ENCODE measurements at places on chromosomes 6 and 20.

DNA sequence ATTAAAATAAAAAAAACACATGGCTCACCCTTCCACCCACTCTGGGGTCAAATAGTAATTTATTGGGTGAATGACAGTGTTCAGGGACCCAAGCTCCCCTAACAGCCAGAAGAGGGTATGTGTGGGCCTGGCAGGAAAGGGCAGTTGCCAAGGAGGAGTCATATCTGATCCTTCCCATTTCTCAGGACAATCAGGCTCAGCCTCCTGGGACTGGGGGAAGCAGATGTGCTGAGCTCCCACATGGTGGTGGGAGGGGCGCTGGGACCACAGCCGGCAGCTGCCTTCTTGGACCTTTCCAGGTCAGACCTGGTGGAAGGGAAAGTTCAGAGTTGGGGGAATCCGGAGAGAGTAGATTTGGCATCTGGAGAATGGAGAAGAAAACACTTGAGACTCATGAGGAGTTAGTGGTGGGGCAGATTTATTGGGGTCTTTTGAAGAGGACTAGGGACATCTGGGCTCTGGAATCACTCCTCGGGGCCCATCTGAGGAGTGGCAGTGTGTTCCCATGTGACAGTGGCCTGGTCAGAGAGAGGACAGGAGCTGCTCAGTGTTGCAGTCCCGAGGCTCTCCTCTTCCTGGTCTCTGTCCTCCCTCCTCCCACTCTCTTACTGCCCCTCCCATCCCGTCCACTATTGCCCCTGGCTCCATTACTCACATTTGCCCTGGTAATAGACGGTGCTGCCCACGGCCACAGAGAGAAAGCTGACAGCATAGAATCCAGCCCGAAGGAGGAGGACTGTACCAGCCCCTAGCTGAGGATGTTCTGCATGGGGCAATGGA lies 3.0 kb downstream of the LST1 start:
- no peak for DNase-seq

GRCh38 chr20:61049684-61050083 lies 202.4 kb upstream of the CDH4 start:
- DNase-seq, result no peak

DNA sequence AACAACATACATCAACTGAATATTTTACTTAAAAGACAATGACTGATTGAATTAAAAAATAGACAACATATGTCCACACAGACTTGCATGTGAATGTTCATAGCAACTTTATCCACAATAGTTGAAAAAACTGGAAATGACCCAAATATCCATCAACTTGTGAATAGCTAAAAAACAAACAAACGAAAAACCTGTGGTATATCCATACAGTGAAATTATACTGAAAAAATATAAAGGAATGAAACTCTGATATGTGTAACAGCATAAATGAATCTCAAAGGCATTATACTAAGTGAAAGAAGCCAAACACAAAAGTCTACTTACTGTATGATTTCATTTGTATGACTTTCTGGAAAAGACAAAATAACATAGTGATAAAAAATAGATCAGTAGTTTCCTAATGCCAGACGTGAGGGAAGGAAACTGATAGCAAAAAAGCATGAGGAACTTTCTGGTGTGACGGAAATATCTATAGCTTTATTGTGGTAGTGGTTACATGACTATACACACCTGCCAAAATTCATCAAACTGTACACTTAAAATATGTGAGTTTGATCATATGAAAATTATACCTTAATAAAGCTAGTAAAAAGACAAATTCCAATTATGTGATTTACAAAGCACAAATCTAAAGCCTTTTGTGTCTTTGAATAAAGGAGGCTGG lies 123.2 kb downstream of the BACH2 start:
- no peak for DNase-seq

DNA sequence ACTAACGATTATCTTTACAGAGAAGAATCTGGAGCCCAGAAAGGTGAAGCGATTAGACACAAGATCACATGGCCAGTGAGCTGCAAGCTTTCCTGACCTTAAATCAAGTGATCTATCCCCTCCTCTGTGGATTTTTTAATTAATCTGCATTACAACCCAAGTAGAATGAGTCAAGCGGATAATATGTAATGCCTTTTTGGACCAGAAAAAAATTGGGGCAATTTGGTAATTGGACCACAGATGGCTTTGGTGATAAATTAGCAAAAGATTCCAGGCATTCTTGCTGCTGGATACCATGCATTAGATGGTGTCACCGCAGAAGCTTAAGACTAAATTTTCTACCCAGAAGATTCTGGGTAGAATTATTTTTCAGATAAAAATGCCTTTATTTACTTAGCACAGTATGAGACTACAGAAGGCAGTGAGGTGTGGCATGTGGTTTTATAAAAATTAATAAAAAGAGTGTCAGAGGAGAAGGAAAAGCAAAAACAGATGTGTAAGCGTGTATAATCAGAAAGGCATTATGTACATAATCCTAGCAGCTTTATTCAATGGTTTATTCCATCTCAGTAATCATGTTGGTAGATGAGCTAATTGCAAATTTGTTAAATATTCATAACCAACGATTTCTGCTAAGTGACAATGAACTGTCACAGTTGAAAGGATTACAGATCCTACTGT lies 53.9 kb upstream of the PCSK2 start:
- DNase-seq, result no peak

- DNase-seq, result no peak
Observed at GRCh38 chr20:1327241-1327653, 1.7 kb downstream of the SDCBP2 start.

- no peak for DNase-seq
Observed at GRCh38 chr6:115573861-115574260, 486.8 kb downstream of the FRK start.

DNA sequence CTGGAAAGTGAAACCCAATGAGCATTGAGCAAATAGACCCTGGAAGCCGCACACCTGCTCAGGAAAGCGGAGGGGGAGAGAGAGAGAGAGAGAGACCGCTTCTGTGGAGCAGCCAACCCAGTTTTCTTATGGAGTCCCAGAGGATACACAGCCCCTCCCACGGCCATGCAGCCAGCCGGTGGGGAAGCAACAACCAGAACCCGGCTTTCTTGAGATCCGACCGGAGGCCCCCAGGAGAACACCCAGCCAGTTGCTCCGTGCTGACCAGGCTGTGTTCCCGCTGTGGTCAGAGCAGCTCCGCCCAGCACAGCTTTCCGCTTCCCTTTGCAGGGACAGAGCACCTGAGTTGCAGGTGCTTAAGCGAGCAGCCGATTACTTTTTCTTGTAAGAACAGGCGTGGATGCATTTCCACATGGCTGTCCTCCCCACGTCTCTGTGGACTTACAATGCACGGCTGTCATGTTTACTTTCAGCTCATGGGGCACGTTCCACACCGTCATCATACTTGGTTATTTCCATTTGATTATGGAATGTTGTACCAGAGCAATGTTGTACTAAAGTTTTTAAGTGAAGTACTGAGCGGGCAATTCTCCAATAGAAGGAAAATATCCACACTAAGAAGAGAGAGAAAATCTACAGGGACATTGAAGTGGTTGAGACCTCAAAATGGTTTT lies 381.9 kb downstream of the THBS2 start:
- peak; percentile 56 for DNase-seq

GRCh38 chr6:5083813-5084359 lies 1.3 kb upstream of the PPP1R3G start:
- DNase-seq, result no peak

- DNase-seq, result no peak
Observed at GRCh38 chr6:68572525-68572924, 62.6 kb upstream of the ADGRB3 start.

GRCh38 chr6:68709091-68709490 lies 74.0 kb downstream of the ADGRB3 start:
- DNase-seq, result no peak

DNA sequence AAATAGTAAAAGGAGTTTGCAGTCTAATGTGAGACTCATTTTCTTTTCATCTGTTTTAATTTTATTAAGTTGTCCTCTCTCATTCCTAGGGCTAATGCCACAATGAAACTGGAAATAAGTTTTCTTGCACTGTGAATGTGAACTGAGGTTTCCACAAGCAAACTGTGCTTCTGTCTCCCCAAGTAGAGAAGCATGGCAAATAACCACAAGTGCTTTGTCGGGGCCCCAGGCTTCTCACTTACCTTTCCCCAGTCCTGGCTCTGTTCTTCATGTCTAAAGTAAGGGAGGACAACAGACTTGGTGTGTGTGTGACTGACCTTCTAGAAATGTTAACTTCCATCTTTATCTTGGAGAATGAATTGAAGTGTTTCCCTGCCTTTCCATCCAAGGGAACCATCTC lies 80.8 kb downstream of the CBFA2T2 start:
- no peak for DNase-seq

GRCh38 chr6:124223611-124224345 lies 420.1 kb downstream of the NKAIN2 start:
- DNase-seq, result no peak

DNA sequence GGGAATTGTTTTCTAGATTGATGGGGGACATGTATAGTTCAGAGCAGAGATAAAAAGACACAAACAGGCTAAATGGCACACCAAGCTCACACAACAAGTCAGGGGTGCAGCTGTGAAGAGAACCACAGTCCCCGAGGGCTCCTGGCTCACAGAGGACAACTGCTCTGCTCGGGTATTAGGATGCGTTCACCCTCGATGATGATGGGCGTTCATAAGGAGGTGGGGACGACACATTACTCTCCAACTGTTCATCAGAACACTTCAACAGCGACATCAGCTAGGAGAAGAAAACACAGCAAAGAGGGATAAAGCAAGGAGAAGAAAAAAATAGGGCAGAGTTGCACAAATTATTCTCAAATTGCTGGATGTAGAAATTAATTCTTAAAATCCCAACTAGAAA lies 174.8 kb upstream of the RREB1 start:
- no peak for DNase-seq

DNA sequence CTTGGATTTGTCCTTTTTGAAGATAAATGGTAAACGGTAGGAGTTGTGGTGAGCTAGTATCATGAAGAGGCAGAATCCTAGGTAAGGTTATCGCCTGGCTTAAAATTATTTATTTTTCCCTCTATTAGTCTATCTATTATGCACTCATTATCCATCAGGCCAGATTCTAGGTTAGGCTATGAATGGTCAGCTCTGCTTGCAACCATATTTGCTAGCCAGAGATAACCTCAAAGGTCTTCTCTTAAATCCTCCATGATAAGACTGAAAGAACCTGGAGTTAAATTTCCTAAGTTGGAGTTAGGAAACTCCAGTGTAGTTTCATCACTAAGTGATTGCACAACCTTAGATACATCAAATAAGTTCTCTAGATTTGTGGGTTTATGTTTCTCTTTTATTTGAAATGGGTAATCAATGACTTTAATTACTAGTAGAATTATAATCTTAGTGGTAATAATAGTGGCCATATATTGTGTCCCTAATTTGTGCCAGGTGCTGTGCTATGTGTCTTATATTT lies 302.1 kb upstream of the RUNX2 start:
- DNase-seq, result no peak

GRCh38 chr6:122389704-122390372 lies 9.6 kb upstream of the HSF2 start:
- DNase-seq, result peak; percentile 62

DNA sequence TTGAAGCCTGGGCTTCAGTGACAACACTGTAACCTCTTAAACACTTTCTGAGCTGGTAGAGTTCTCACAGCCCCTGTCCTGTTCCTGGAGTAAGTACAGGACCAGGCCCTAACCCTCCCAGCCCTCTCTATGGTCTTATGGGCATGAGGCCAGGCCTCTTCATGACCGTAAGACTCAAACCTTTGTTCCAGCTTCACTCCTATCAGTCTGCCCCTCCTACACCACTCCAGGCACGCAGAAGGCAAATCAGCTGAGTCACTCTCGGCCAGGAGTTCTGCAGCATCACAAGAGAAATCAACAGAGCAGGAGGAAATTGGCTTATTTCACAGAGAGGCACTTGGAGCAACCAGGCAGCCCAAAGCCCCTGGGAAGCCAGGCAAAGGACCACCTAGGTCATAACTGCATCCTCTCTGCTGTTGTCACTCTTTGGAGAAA lies 25.3 kb upstream of the CHD6 start:
- peak; percentile 41 for DNase-seq

Measured in NCI-H1417 treated with DMSO at 0.1 percent for 48 hours (cell line).